ENCODE measurements at places on chromosomes 1 and 21.

GRCh38 chr1:229155472-229155871, 115.4 kb upstream of the RAB4A start:
- no peak for DNase-seq

DNA sequence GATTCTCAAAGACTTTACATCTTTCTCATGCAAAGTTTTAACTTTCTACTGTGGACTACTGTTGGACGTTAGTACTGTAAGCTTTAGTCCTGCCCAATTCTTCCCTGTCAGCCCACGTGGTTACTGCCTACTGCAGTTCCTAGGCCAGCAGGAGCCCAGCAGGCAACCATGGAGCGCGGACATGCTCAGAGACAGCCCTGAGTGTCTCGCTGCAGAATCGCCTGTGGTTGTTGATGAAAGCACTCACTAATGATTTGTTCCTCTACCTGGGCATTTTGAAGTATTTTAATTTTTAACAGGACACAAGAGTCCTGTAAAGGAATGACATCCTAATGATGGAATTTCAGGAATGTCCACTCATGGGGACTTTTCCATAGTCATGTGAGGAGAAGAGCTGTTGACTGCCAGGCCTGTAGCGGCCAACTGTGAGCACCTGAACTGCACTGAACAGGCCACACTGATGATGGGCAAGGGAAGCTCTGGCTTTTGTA, 44.1 kb downstream of the PGBD5 start:
- DNase-seq, result no peak

DNA sequence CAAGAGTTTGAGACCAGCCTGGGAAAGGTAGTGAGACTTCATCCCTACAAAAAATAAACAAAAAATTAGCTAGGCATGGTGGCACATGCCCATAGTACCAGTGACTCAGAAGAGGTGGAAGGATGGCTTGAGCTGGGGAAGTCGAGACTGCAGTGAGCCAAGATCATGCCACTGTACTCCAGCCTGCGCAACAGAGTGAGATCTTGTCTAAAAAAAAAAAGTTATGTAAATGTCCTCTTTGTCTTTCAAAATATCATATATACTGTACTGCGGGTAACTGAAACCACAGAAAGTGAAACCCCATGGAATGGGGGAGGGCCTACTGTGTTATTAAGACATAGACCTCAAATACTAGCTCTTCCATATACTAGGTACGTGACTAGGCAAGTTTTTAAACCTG, 20.8 kb downstream of the ACADM start:
- DNase-seq, result no peak

GRCh38 chr1:174118751-174119150, 40.6 kb upstream of the RABGAP1L start:
- no peak for DNase-seq

GRCh38 chr1:174964972-174965361, 34.8 kb upstream of the CACYBP start:
- no peak for DNase-seq

- DNase-seq, result no peak
Observed at GRCh38 chr21:33293811-33294216, 27.6 kb downstream of the IL10RB start.

GRCh38 chr1:94862718-94863117, 42.6 kb downstream of the SLC44A3 start:
- no peak for DNase-seq

GRCh38 chr1:247332623-247333361, 1.1 kb upstream of the ZNF496 start:
- DNase-seq, result no peak

DNA sequence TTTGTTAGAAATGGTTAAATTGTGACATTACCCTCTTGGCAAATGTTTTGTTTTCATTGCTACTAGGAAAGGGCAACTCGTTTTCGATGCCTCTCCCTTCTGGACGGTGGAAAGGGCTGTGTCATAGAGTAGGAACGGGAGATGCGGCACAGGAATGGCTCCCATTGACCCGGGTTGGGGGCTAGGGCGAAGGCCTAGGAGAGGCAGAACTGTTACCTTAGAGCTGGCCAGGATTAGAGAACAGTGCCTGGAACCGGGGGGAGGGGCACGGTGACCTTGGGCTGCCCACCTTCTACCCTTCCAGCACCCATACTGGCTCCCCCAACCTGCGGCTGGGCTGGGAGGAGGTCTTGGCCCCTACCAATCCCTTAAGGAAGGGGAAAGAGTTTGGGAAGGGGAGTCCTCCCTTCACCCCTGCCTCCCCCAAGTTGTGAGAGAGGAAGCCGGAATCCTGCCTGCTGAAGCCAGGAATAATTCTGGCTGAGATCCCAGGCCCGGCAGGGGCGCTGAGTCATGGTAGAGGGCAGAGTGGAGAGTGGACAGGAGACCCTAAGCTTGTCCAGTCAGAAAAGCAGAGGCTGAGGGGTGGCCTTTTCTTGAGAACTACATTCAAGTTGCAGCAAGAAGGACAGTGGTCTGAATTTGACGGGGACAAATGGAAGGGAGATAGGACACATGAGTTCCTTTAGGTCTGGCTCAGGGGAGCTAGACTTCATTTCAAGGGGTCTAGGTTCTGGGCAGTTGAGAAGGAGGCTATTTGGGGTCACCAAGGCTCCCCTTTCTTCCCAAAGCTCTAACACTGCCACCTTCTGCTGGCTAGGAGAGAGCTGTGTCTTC, 8.2 kb downstream of the LMNA start:
- peak; percentile 47 for DNase-seq

DNA sequence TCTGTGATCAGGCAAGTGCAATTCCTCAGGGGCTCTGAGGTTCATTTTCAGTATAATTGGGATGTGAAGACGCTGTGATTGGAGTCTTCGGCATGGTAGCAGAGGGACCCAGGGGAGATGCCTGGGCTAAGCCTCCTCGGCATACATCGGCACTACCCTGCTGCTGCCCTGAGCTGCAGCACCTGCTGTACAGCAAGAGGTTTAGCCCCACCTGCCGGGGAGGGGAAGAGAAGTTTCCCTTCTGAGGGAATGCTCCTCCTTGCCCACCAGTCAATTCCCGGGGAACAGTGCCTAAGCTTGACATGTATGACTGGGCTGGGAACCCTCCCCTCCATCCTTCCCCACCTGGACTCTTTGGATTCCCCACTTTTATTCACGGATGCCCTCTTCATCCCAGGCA, 24.9 kb downstream of the CNIH3 start:
- DNase-seq, result no peak

GRCh38 chr1:69985901-69986439, 219.4 kb downstream of the LRRC40 start:
- DNase-seq, result no peak

- DNase-seq, result no peak
Observed at GRCh38 chr1:55813618-55814017, 598.5 kb upstream of the USP24 start.

- DNase-seq, result no peak
Observed at GRCh38 chr1:100512803-100513352, 25.1 kb upstream of the GPR88 start.

GRCh38 chr1:247557926-247558674, 9.2 kb downstream of the GCSAML start:
- DNase-seq, result no peak

DNA sequence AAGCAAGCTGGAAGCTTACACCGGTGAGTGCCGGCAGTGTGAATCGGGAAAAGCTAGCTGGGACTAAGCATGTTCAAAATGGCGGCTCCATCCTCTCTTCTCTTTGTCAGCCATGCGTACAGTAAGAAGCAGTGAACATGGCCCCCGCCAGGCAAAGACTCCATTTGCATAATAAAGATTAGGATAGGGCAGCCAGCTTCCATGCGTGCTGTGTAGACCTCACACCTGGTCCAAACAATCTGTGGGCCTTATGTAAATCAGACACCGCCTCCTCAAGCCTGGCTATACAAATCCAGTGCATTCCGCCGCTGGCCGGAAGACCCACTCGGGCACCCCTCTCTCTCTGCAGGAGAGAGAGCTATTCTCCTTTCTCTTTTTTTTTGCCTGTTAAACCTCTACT, 150.3 kb downstream of the TIAM1 start:
- no peak for DNase-seq

DNA sequence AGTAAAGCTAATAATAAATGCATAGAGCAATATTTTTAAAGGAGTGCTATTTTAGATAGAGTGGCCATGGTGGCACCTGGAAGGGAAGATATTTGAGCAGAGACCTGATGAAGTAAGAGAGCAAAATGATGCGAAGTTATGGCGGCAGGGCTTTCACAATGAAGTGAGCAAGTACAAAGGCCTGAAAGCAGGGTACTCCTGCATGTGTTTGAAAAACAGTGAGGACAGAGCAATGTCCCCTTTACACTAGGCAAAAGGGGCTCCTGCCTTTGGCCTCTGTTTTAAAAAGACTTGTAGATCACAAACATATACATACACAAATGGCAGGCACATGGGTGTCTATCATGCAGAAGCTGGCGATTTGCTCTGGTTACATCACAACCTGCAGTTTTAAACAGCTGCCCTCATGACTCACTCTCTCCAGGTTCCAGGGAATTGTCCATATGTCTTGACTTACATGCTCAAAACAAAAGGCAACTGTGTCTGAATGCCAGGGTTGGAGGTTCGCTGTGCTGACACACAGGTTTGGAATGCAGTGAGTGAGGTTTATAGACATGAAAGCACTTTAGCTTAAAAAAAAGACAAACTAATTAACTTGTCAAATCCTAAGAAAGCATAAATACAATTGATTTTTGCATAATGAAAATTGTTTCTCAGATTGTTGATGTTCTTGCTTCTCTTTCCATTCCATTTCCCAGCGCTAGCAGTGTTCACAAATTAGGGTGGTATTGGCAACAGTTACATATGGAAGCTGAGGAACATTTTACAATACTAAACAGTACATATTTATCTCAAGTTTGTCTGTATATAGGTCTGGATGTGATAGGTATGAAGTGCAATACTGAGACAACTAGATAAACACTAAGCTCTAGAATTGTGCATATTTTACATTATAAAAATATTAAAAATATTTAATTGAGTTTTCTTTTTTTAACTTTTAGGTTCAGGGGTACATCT, 313.9 kb downstream of the BARHL2 start:
- DNase-seq, result no peak

GRCh38 chr1:26184883-26185282, 5.5 kb upstream of the CATSPER4 start:
- no peak for DNase-seq

DNA sequence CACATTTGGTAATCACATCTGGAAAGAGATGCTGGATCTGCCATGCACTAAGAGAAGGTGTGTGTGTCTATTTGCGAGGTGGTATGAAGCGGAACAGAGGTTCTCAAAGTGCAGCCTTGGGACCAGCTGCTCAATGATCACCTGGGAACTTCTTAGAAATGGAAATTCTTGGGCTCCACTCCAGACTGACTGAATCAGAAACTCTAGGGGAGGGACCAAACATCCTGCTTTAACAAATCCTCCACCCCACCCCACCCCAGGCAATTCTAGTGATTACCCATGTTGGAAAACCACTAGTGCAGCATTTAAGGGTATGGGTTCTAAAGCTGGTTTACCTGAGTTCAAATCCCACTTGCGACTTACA, 143.9 kb upstream of the JUN start:
- no peak for DNase-seq

GRCh38 chr1:165144757-165145397, 211.6 kb downstream of the LMX1A start:
- DNase-seq, result peak; percentile 59

- no peak for DNase-seq
Observed at GRCh38 chr1:52127181-52128180, 14.4 kb upstream of the ZFYVE9 start.

GRCh38 chr1:74340656-74341055, 105.5 kb downstream of the TNNI3K start:
- no peak for DNase-seq

- no peak for DNase-seq
Observed at GRCh38 chr21:28230559-28230958, 762.1 kb downstream of the LTN1 start.

- DNase-seq, result no peak
Observed at GRCh38 chr1:4002741-4003140, 102.7 kb upstream of the C1orf174 start.

DNA sequence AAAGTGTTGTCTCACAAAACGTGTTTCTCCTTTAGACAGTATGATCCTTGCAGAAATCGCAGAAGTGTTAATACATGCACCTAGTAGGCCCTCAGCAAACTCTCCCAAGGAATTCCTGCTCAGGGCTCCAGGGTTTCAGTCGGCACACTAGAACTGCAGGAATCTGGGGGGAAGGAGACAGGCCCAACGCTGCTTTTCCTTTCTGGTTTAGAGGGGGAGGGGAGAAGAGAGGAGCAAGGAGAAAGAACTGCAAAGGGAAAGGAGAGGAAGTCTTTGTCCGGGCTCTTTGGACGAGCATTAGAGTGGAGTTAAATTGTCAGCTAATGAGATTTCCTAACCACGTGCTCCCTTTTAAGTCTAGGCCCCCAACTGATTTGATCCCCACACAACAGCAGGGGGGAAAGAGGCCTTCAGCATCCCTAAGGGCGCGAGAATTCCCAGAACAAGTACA, 103.7 kb upstream of the SOD1 start:
- no peak for DNase-seq

- DNase-seq, result no peak
Observed at GRCh38 chr1:160129046-160129445, 13.5 kb downstream of the ATP1A2 start.

DNA sequence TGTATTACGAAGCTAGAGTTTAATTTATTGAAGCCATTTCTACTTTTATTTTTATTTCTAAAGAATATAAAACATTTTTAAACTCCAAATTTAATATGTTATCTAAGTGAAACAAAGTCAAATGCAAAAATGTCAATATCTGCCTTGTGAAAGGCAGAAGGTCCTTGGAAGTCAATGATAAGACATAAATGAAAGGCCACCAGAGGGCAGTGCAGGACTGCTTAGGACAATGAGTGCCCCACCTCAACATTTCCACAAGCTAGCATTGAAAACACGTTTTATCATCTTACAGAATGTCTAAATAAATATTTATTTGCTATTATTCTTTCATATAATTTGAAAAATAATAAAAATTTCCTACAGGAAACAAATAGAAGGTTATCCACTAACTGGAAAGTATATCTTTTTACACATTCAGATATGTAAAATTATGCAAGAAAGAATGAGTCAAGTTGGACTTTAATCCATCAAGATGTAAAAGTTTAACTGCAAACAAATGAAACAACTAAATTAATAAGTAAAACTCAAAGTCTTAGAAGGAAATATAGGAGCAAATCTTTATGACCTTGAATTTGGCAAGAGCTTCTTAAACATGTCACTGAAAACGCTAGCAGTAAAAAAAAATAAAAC, 140.1 kb upstream of the FMN2 start:
- peak; percentile 43 for DNase-seq

DNA sequence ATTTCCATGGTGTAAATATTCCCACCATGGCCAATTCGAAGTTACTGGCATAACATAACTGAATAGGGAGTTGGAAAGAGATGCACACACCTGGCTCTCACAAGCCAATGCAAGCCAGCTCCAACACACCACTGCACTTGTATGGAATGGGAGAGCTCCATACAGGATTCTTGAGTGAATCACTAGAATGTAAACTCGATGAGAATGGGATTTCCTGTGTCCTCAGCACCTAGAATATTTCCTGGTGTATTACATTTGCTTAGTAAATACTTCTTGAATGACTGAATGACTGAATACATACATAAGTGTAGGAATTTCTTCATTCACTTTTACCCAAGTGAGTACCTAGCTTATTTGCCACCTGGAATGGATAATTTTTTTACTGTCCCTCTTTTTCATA, 16.2 kb upstream of the PPIE start:
- DNase-seq, result no peak

Data from nucleus accumbens (tissue), 56 donors.